ENCODE measurements at places on chromosomes 3 and 15. TPM values are rescaled to one million over a fixed set of nuclear protein-coding genes. Genes with fewer than 3 reads are reported as not detected.

GRCh38 chr3:156769721-156770654 is 56.2 kb upstream of the LEKR1 start:
- DNase-seq = no peak

- no peak for DNase-seq
Observed at GRCh38 chr3:157089455-157090221, 70.3 kb downstream of the CCNL1 start.

DNA sequence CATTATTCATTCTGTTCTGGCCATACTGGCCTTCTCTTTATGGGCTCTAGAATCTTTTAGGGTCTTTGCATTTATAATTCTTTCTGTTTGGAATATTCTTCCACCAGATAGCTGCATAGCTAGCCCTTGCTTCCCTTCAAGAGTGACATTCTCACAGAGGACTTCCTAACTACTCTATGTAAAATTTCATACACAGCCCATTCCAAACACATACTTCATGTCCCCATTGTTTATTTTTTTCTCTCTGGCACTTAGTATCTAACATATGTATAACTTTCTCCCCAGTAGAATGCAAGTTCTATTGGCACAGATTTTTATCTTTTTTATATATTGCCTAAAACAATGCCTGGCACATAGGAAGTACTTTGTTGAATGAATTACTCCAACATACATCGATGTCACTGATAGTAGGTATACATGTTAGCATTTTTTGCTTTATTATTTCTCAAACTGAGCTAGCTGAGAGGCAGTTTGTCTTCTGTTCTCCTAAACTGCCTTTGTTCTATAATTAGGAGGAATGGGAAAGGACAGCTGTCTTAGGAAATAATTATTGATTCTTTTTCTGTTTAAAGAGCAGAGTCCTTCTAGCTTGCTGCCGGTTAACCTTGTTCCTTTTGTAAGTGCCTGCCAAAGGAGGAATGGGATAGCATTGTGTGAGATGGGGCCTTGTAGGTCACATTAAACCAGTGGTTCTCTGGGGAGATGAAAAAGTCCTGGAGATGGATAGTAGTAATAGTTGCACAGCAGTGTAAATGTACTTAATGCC is 7.9 kb downstream of the FAM162A start:
- DNase-seq = no peak

DNA sequence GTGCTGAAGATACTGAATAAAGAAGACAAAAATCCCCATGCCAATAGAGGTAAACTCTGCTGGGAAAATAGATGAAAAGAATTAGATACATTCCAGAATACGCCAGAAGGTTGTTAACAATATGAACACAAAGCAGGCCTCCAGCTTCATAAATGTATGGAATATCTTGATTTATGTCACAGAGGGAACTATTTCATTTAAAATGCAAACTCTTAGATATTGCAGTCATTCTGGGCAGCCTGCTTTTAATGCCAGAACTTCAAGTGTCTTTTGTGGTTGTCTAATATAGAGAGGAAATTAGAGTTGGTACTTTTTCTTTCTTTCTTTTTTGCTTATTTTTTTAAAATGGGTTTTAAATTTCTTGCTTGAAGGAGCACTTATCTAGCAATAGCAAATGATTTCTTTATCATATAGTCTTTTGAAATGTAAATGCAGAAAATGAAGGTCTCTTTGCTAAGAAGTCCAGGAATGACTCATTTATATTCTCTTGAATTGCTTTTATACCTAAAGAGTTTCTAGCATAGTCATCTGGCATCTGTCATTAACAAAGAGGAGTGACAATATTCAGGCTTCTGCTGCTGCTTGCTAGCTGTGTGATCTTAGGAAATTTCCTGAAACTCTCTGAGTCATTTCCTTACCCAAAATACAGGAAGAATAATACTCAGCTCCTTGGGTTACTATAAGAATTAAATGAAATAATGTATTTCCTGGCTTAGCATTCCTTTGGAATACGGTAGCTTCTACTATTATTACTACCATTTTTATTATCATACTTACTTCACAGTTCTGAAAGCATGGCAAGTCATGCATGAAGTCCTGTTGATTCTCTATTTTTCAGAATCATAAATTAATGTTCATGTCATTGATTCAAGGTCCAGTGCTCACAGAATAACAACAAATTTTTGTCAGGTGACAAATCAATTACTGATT is 527.6 kb downstream of the DIPK2A start:
- DNase-seq = no peak

- DNase-seq = no peak
Observed at GRCh38 chr3:37997791-37998370, 7.3 kb downstream of the VILL start.

The UQCC5 gene
- polyA plus RNA-seq = 27.2 TPM

DNA sequence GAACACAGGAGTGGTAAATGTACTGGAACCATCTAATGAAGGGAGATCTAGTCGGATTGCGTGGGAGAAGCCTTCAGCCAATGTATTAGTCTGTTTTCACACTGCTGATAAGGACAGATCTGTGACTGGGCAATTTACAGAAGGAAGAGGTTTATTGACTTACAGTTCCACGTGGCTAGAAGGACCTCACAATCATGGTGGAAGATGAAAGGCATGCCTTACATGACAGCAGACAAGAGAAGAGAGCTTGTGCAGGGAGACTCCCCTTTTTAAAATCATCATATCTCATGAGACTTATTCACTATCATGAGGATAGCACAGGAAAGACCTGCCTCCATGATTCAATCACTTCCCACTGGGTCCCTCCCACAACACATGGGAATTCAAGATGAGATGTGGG is 17.0 kb downstream of the HRG start:
- DNase-seq = no peak

DNA sequence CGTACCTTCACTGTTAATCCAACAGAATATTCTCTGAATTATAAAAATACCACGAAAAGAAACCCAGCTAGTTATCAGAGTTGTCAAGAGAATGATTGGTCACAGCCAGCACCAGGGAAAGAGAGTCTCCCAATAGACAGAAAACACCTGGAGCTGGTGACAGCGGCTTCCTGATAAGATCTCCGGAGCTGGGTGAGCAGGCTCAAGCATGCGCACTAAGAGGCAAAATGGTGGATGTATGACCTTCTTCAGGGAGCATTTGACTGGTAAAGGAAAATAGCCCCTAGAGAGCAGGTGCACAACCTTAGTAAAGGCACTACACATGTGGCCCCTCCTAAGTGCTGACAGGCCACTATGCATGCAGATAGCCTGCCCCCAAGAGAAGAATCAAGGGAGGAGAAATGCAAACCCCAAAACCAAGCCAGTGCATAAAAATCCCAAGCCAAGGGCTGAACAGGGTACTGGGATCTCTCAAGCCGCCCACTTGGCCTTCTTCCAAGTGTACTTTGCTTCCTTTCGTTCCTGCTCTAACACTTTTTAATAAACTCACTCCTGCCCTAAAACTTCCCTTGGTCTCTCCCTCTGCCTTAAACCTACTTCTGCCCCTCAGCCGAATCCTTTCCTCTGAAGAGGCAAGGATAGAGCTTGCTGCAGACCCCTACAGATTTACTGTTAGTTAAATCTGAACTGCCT is 93.2 kb downstream of the UACA start:
- no peak for DNase-seq

The TUSC7 gene
- not detected for polyA plus RNA-seq

- no peak for DNase-seq
Observed at GRCh38 chr3:124918524-124918923, 16.0 kb downstream of the MUC13 start.

The FBXL2 gene
- polyA plus RNA-seq = not detected

DNA sequence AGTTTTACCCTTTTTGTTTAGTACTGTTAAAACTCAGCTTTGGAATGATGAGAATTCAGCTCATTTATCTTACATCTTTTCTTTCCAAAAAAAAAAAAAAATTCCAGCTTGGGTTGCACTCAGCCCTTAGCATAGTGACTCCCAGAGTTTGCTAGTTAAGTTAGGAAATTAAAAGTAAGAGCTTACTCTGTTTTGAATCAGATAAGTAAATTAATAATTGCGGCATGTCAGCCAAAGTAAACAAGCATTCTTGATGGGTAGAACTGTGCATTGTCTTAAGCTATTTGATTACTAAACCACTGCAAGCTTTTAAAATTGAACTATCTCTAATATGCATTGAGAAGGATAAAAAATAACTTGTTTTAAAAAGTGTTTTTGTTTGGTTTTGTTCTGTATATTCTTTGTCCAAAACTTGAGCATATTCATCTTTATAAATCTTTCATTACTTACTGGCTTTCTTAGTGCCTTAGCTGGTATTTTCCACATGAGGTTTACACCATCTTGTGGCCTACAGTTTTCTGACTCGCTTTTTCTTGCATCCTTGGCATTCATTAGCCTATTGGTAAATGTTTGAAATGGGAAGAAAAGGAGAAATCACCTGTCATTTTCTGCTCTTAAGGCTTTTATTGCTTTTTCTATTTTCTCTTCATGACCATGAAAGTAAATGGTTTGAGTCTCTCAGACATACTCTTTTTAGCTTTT is 107.6 kb downstream of the FILIP1L start:
- no peak for DNase-seq

DNA sequence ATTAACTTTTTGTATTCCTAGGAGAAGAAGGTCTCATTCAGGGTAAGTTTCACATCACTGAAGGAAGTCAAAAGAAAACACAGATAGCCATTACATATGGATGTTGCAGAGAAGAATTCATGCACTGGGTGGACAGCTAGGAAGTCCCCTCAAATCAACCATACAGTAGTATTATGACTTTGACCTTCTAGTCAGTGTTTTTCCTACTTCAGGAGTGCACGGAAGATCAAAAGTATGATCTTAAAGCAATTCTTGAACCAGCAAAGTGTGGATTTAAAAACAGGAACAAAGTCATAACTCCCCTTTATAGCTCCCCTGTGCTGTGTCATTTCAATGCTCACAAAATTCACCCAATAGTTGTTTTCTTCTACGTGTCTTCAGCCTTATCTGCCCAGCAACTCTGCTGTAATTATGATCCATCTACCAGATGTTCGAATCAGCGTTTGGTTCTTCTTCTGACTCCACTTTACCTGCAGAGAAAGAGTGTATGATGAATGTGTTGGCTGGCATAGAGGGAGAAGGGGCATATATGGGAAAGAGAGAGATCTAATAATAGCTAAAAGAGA is 118.1 kb upstream of the MEIS2 start:
- DNase-seq = no peak

The RETNLB gene
- not detected for polyA plus RNA-seq

The RNF7 gene
- 168 TPM for polyA plus RNA-seq

GRCh38 chr15:43930079-43930478 is 103.3 kb downstream of the WDR76 start:
- no peak for DNase-seq

- DNase-seq = no peak
Observed at GRCh38 chr3:55143336-55143735, 215.5 kb upstream of the LRTM1 start.

GRCh38 chr3:78871048-78871447 is 896.8 kb downstream of the ROBO1 start:
- no peak for DNase-seq

- DNase-seq = no peak
Observed at GRCh38 chr3:187763850-187764648, 18.8 kb upstream of the BCL6 start.

The HYAL1 gene
- polyA plus RNA-seq = 0.57 TPM

The TIGIT gene
- 87.3 TPM for polyA plus RNA-seq

The CADM2 gene
- polyA plus RNA-seq = 0.64 TPM

The ERICH6 gene
- not detected for polyA plus RNA-seq

The TICRR gene
- 0.10 TPM for polyA plus RNA-seq

DNA sequence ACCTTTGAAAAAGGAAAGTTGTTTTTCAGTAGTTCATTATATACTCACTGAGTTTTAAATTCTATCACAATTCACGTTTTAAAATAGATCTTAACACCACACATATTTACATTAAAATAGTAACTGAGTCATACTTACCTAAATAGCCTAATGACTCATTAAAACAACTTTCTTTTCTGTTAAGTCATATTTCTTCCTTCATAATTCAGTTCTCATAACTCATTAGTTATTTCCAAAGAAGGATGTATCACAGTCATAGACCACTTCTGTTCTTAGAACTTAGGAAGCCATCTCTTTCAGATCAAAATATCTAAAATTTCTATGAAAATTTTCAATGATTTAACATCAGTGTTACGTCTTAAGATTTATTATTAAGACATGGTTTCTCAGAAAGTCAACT is 885.9 kb downstream of the FHIT start:
- no peak for DNase-seq

GRCh38 chr15:68335251-68335650 is 57.7 kb downstream of the FEM1B start:
- DNase-seq = no peak

All from immature natural killer cell (primary cell).